ENCODE measurements at places on chromosomes 11 and 22.

- DNase-seq, result no peak
Measured at GRCh38 chr11:3781423-3781822, 15.9 kb downstream of the NUP98 start.

DNA sequence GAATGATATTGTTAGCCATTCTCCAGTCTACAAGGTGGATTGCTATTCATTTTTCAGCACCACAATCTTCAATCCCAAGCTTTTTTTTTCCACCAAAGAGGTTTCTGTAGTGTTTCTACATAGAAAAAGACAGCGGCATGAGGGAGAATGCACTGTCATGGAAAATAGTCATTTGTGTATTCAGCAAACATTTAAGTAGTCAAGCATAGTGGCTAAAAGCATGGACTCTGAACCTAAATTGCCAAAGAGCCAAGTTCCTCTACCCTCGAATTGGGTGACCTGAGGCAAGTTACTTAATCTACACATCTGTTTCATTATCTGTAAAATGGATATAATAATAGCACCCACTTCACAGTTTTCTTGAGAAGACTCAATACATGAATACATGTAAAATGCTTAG is 14.2 kb downstream of the GAS2 start:
- DNase-seq, result no peak

DNA sequence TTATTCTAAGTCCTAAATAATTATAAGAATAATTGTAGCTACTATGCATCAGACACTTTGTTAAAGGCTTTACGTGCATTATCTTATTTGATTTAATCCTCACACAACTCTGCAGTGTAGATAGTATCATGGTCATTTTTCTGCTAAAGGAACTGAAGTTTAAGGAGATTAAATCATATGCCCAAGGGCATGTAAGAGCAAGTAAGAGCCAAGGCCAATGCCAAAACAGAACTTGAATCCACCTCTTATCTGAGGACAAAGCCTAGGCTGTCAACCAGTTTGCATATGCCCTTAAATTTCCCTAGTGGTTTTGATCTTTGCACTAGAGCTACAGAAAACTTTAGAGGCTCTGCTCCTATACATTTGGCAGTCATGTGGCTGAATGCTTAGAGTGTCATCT is 65.6 kb upstream of the OR5AK2 start:
- DNase-seq, result no peak

DNA sequence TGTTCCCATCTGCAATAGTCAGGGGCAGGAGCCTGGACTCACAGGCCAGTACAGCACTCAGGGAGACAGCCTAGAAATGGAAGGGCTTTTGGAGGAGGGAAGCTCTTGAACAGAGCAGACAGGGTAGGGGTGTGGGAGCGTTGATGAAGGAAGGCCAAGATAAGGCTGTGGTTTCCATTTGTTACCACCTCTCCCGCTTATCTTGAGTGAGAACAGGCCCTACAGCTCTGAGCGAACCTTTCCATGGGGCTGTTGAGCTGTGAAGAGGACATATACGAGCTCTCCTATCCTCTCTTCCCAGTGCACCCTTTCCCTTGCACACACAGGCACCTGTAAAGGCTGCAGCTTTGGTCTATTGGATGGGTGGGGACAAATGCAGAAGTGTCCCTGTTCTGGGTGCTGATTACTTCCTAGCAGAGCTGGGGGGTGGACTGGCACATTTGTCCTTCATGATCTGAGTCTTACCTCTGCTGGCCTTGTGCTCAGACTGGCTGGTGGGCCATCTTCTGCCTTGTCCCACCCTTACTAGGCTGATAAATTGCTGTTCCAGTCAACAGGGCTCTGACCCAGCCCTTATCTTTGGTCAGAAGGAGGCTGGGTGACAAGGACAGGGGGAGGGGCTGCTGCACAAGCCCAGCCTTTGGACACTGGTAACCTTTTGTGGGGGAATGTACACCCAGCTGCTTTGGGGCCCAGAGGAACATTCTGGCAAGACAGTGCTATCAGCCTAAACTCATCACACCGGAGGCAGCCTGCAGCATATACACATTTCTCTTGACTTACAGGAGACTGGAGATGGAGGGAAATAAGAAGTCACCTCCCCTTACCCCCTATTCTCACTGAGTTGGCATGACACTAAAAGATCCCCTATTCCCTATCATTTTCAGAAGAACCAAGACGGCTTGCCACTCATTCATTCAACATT is 80.1 kb upstream of the NNMT start:
- no peak for DNase-seq

- DNase-seq, result no peak
Measured at GRCh38 chr11:20032127-20032526, 128.1 kb downstream of the DBX1 start.

DNA sequence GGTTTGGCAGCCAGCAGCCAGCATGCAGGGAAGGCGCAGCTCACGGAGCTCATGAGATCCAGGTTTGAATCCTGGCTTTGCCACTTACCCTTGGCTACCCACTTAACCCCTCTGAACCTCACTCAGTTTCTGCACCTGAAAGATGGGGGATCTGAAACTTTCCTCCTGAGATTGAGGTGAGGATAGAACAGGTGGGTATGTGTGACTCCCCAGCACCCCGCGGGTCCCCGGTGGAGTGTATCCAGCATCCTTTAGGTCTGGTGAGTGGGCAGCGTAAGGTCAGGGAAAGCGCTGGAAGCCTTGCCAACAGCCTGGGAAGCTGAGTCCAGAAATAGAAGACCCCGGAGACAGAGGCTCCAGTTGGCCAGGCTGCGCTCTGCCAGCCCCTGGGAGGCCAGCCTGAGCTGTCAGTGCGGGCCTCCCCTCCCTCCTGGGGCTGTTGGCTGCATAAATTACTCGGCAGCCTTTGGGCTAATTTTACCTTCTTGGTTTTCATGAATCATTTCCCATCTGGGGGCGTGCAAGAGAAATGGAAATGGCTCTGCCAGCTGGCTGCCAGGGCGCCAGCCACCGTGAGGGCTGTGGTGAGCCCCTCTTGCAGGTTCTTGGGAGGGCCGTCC is 17.6 kb downstream of the PRDM11 start:
- DNase-seq, result no peak

DNA sequence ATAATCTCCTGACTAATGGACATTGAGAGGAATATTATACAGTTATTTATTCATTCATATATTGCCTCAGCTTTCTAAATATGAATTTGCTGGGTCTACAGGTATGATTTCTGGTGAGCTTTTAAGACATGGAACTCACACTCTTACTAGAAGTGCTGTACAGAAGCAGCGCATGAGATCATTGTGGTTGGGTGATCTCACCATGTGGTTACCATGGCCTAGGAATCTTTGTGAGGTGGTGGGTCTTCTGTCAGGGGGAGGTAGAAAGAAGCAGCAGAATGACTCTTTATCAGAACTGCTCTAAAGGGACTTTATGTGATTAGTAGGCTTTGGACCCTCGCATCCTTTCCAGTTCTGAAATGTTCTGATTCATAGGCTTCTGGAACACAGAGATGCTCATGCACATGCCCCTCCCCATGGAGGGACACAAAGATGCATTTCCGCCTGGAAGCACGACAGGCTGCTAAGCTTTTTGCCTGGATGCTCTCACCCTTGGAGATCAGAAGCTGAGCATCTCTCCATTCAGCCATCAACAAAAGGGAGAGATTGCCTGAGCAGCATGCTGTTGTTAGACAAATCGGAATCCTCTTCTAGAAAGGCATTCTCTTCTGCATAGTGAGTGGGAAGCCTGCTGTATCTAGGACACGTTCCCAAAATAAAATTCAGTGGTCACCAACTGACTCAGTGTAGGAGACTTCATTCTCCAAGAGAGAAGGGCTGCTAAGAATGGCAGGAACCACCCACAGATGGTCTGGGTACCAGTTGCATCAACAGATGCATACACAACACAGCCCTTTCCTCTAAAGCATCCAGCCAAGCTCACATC is 51.3 kb downstream of the KIRREL3 start:
- no peak for DNase-seq

DNA sequence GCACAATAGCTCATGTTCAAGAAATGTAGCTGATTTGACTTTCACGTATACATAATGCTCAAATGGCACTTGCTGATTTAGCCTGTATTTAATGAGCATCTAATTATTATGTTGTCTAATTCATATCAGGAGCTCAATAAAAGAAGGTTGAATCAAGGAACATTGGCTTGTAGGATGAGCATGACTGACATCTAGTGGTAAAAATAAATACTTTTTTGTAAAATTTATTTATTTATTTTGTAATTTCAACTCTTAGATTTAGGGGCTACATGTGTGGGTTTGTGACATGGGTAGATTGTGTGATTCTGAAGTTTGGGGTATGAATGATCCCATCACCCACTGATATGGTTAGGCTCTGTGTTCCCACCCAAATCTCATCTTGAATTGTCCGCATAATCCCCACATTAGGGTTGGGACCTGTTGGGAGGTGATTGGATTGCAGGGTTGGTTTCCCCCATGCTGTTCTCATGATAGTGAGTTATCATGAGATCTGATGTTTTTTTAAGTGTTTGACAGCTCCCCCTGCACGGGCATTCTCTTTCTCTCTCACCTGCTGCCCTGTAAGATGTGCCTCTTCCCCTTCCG is 1.7 kb upstream of the OR52E5 start:
- no peak for DNase-seq

- no peak for DNase-seq
Measured at GRCh38 chr11:83554876-83555275, 268.7 kb upstream of the CCDC90B start.

GRCh38 chr11:115188188-115188897 is 315.9 kb downstream of the CADM1 start:
- DNase-seq, result no peak

DNA sequence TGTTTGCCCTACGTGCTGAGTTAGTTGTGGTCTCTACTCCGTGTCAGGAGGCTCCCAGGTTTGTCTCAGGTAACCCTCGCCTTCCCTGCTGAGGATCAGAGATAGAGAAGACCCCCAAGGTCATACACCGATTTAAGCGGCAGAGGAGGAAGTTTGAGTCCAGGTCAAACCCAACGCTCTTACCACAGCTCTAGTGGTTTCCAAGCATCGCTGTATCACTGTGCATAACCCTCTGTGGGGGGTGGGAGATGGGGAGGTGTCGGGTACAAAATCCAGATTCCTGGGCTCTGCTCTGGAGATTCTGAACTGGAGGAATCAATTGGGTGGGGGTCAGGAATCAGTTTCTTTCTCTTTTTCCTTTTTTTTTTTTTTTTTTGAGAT is 627 bp downstream of the DNAJC4 start:
- no peak for DNase-seq

GRCh38 chr11:36510594-36510942 is 496 bp upstream of the TRAF6 start:
- DNase-seq, result no peak

DNA sequence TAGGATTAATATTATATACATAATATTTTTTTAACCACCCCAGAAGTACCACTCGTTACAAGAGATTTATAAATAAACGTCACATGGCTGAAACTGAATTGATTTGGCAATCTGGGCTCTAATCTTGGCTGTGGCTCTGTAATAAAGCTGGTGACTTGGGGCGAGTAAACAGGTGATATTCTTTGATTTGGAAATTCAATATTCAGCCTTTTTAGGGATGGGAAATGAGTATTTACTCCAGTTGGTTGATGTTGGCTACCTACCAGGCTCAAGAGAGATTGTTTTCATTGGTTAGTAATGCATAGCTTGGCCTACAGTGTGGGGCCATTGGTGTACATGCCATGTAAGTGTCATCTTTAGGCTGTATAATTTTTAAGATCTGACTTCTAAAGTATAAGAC is 117.7 kb upstream of the SORL1-AS1 start:
- DNase-seq, result no peak

DNA sequence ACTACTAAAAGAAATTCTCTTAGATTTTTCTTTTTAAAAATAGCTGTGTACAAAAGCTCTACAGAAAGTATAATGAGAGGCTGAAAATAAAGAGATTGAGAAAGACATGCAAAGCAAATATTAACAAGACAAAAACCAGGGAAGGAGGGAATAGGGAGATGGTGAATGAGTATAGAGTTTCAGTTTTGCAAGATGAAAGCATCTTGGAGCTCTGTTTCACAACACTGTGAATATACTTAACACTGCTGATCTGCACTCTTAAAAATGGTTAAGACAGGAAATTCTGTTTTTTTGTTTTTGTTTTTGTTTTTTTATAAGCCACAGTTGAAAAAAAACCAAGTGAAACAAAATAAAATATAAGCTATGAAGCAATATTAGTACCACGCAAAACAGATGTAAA is 5.5 kb downstream of the TMEM218 start:
- no peak for DNase-seq

DNA sequence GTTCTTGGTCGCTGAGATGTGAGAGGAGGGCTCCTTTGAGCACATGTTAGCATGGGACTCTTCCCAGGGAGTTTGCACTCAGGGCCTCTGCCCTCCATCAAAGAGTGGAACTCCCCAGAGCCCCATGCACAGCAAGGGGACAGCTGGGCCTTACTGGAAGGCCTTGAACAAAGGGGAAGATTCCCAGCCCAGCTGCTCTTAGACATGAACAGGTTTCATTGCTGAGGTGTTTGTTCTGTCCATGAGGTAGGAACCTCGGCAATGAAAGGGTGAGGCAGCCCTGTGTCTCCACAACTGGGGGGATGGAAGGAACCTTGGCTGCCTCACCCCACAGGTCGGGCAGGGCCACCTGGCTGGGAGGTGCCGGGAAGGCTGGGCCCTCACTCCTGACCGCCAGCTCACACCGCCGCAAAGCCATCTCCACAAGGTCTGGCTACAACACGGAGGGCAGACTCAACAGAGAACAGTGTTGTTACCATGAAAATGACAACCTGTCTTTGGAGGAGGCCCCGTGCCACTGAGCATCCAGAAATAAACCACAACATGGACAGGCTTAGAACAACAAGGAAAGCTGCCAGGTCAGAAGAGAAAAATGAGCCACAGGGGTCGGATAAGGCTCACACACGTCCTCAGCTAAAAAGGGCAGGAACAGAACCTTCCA is 3.2 kb downstream of the DERL3 start:
- DNase-seq, result no peak

- DNase-seq, result no peak
Measured at GRCh38 chr11:123085497-123085896, 23.6 kb upstream of the HSPA8 start.

DNA sequence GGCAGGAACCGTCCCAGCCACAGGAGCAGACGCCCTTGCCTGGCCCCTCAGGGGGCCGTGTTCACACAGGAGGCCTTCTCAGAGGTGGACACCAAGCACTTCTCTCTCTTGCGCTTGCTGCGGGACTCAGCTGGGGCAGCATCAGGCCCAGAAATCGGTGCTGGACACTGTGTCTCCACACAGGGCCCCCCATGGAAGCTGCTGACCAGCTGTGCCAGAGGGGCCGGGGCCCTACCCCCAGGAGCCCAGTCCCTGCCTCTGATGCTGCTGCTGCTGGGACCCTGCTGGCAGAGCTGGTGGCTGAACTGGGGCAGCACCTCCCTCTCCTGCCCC is 4.0 kb downstream of the PLXNB2 start:
- no peak for DNase-seq

DNA sequence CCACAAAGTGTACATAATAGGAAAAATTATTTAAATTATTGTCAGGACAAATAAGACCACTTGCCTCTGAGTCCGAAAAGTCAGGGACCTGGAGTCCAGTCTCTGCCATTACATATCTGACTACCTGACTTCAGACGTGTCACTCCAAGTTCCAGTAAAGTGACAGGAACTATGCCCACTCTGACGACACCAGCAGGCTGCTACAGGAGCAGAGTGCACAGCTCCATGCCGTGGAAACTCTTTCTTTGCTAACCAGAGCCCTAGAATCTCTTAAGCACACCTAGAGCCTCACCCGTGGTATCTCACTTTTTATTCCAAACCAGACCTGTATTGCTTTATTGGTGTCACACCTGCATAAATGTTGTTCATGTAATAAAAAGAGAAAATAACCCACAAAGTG is 93.7 kb downstream of the PLEKHA7 start:
- no peak for DNase-seq

- DNase-seq, result no peak
Measured at GRCh38 chr22:21690401-21690801, 24.6 kb downstream of the PPIL2 start.

- DNase-seq, result no peak
Measured at GRCh38 chr11:1435820-1436467, 46.2 kb downstream of the BRSK2 start.

Data from effector CD4-positive, alpha-beta T cell (primary cell).